T follicular helper cell (primary cell): ENCODE measurements at places on chromosomes 2 and 18.

GRCh38 chr18:48540251-48541025 lies 1.6 kb downstream of the CTIF start:
- DNase-seq = peak; percentile 16

- DNase-seq = no peak
These were observed 397.4 kb upstream of the SALL3 start for GRCh38 chr18:78582181-78582709.

- DNase-seq = no peak
These were observed 7.0 kb upstream of the PAX3 start for GRCh38 chr2:222305516-222306392.

DNA sequence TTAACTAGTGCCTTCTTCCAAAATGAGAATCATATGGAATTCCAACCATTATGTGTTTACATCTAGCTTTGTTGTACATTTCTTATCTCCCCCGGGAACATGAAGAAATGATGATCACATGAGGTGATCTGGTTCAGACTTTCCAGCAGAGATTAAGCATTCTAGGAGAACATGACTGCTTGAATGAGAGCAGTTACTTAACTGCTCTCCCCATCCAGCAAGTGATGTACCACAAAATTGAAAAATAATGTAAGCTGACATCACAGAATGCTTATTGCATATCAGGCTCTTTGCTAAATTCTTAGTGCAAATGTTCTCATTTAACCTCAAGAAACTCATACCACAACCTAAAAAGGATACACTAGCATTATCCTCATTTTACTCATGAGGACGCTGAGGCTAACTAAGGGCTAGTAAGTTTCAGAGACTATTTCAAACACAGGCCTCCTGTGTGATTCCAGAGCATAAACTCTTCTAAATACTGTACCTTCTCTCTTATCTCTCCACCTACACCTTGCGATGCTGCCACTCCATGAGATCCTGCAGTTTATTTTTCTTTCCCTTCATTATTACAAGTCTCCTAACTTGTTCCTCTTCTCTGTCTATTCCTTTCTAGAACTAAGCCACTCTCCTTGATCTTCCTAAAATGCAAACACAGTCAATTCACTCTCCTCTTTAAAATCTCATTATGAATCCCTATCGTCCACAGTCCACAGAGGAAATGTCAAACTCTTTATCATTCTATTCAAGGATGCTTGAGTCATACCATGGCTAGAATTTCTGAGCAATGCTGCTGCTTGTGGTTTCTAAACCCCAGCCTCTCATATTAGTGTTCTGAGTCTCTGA lies 1224.8 kb upstream of the ZEB2 start:
- DNase-seq = no peak

- DNase-seq = no peak
These were observed 38.8 kb downstream of the RRM2 start for GRCh38 chr2:10161206-10161931.

DNA sequence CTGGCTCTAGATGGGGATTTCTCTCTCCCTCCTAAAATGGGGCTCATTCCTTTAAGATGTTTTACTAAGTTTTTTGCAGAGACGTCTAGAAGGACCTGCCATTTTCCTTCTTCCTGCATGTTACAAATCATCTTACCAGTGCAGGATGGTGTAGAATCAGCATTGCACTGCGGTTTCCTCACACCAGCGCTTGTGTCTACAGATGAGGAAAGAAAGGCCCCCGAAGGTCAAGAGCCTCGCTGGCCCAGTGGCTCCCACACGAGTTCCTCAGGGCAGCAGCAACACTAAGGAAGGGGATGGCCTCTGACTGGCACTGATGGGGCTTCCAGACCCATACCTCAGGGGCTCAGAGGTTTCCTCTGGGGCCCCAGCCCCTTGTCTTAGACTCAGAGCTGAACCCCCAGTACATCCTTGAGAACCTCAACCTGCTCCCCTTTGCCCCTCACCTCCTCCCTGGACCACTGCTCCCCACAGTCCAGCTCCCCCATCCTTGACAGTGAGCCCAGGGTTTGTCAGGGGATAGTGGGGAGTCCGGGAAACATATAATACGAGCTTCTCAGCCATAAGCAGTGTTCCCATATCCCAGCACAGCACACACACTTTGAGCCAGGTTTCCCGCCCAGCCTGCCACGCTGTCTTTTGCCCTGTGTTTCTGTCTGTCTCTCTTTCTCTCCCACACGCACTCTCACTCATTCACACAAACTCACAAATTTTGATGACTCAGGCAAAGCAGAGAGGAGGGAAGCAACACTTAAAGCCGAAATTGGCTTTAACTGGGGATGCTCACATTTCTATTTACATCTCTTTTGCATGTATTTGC lies 29.4 kb downstream of the ZFP36L2 start:
- DNase-seq = no peak

- DNase-seq = no peak
These were observed 60.3 kb upstream of the SP3 start for GRCh38 chr2:174025271-174026121.

DNA sequence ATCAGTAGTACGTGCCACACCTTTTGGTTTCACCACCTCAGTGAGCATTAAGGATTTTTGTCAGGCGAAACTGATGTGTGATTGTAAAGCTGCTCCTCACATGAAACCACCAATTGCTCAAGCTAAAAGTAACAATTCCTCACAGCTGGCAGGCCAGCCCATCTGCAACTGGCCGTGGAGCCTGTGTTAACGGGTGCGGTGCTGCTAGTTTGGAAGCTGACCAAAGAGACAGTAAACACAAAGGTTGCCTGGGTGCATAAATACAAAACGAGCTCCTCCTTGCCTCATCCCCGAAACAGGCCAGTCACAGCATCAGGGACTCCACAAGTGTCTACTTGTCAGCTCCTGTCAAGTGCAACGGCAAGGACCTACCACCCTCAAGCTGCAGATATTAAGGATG lies 32.0 kb downstream of the LGALSL start:
- DNase-seq = no peak

DNA sequence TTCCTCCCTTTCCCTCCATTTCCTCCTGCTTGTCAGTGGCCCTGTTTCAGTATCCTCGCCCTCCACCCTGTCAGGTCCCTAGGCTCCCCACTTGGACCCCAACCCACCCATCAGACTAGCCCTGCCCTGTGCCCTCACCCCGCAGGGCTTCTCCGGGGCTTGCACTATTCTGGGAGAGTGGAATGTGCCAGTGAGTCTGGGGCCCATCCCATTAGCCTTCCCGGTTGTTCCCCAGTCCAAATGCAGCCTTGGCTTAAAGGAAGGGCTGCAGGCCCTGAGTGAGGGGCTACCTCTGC lies 45.5 kb downstream of the MYO7B start:
- no peak for DNase-seq

DNA sequence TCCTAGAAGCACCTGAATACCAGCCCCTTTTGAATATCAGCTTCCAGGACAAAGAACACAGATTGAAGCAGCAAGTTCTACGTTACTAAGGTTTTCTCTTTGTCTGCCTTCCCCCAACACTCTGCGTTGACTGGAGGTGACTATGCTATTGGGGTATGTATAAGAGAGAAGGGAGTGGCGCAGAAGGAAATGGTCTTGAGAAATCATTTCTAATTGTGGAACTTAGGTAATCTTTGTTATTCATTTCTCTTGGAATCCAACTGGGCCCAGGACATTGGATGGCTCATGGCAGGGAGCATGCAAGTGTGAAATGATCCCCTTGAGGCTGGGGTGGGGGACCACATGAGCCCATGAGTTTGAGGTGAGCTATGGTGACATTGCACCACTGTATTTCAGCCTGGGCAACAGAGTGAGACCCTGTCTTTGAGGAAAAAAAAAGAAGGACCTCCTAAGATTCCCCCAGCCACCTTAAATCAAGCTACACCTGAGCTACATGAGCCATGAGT lies 29.7 kb downstream of the XDH start:
- DNase-seq = no peak
